ENCODE measurements at places on chromosomes 2 and 18.

GRCh38 chr2:32534831-32535230 is 93.0 kb upstream of the TTC27 start:
- DNase-seq, result no peak

- no peak for DNase-seq
Measured at GRCh38 chr2:241410739-241411176, 54.7 kb downstream of the FARP2 start.

DNA sequence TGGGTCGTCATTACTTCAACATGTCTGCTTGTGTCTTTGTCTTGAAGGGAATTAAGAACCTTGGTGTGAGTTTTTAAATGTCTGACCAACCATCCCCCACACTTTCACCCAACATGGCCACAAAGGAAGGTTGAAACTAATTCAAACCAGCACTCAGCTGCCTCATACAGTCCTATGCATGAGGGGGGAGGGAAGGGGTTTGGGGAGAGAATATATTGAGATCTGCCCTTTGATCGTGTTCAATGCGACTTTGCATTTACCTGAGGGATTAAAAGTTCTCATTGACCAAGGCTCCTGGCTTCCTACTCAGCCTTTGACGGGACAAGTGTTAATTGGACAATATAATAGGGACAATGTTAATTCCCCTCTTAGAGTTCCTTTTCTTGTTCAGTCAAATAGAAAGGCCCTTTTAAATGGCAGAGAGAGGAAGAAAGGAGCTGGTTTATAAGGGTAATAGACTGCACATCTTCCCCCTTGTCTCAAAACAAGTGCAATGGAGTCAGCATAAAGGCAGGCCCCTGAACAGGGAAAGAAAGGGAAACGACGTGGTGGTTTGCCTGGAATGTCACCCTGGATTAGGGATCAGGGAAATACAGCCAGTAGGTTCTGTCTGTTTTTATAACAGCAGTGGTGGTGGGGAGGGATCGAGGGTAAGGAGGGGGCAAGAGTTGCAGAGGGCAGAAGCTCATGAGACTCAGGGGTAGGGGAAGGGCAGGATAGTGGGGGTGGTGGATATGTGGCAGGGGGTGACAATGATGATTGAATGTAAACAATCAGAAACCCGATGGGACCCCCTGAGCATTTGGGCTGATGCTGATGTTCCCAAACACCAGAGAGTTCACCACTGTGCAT is 198.7 kb downstream of the MYCN start:
- DNase-seq, result no peak

DNA sequence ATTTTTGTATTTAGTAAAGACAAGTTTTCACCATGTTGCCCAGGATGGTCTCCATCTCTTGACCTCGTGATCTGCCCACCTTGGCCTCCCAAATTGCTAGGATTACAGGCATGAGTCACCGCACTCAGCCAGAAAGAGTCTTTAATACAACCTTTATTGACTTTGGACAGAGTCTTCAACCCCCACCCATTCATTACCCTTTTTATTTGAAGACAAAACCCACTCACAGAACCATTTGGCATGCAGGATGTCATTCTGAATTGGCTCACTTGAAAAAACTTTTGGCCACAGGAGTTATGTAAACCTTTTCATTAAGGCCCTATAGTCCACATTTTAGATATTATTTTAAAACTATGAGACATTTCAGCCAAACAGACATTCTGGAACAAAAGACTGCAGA is 217.9 kb upstream of the RND3 start:
- DNase-seq, result no peak

DNA sequence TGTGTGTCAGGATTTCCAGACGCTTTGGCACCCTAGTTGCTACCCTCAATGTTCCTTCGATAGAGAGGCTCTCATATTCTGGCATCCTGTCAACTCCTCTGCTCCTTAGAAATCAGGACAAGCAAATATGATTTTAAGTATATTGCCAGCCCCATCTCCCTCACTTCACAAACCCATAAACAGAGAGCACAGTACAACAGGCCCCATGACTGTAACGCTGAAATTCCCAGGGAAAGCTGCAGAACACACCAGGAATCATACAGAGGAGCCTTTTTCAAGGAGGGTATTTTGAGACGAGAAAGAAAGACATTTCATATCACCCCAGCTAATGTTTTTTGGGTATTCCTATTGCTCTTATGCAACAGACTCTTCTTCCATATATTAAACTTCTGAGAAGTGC is 162.9 kb downstream of the NAPG start:
- DNase-seq, result no peak

- DNase-seq, result no peak
Measured at GRCh38 chr2:85400023-85400422, 10.1 kb downstream of the CAPG start.

DNA sequence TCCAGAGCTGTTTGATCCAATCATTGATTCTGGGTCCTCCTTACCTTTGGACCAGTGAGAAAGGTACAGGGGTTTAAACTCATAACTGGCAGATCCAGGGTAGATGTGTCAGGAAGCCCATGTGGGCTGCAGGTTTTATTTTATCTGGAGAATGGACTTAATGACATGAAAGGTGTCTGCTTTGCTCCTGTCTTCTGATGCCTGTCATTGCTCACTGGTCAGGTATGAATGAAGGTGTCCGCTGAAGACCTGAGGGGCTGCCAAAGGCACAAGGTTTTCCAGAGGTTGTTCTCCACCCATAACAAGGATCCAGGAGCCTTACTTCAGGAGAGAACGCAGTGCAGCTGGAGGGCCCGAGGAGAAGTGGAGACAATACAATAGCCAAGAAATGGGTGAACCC is 74.2 kb downstream of the CHRNA1 start:
- no peak for DNase-seq

- DNase-seq, result peak; percentile 94
Measured at GRCh38 chr2:135985018-135985825, at the start of gene DARS1. Gene DARS1, minus strand, starts transcription at chr2:135985626. Its CDS starts 158 bp downstream, at chr2:135985468.

DNA sequence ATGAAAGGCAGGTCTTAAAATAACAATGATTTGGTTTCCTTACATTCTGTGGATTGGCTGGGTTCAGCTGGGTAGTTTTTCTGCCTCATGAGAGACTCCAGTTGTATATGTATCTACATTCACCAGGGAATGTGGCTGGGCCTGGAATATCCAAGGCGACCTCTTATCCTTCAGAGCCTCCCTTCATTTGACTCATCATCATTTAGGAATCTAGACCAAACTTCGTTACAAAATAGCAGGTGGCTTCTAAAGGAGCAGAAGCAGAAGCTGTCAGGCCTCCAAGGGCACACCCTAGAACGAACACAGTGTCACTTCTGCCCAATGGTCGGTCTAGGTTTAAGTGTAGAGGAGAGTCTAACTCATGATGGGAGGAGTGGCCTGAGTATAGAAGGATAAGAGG is 204.2 kb downstream of the EN1 start:
- no peak for DNase-seq

GRCh38 chr18:74390900-74391299 is 66.2 kb downstream of the DIPK1C start:
- DNase-seq, result peak; percentile 22

DNA sequence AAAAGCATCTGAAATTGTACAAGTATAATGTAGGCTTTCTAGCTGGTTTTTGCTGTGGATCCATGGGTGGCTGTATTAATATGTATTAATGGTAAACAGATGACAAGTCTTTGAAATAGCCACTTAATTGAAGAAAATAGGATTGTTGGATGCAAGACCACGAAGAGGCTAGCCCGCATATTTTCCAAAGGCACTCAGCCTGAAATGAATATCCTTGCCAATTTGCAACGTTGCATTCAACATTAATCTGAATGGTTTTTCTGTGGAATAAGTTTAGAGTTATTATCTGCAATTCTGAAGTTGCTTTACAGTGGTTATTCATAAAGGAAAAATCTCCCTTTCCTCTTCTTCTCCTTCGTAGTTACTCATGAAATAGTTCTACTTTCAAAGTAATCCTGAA is 86.2 kb upstream of the SPATS2L start:
- DNase-seq, result no peak

DNA sequence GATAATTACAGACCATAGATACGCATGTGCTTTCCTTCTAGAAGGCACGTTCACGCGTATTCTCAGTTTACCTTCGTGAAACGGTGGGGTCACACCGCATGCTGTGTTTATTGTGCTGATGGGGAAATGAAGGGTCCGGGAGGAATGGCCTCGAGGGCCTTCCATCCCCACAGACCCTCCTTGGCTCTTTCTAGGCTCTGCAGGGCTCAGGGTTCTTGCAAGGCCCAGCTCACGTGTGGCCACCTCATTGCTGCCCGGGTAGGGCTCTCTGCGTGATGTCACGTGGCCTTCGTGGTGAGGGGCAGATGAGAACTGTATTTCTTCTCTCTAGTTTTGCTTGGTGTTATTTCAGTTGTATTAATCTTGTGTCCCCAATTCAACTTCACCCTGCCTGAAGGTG is 133.5 kb upstream of the ALKAL2 start:
- no peak for DNase-seq

DNA sequence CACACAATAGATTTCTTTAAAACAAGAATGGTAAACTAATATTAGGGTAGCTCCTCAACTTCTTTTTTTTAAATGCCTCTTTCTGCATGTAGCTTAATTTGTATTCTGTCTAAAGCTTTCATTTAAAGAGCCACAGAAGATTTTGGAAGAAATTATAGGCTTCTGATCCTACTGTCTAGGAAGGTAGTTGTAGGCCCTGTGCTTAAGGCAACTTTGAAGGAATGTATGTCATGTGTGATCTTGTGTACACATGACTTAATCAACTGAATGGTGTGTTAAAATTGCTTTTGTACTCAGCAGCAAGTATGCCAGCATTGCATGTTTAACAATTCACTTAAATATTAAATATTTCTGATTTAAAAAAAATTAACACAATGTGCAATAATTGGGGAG is 51.5 kb upstream of the LYPD6 start:
- no peak for DNase-seq

DNA sequence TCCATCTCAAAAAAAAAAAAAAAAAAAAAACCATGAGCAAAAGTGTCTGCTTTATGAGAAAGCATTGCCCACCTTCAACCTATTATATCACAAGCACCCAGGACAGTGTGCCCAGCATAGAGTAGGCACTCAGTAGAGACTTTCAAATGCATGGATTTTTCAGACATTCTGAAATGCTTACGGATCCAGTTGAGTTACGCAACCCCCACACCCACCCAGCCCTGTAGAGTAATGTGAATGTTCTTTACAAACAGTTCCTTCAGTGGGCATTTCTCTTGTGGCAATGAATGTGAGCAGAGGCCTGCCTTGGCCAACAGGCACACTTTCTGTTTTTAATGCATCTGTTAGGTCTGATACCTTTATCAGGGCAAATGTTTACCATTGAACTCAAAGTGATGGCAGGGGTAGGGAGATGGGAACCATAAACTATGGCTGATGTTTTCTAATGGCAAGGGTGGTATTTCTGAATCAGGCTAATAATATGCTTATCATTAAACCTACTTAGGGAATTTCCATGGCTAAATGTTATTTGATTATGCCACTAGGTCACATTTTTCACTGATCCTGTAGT is 65.0 kb upstream of the RPL31 start:
- no peak for DNase-seq

GRCh38 chr2:74349889-74350288 is 6.7 kb upstream of the SLC4A5 start:
- no peak for DNase-seq

- DNase-seq, result no peak
Measured at GRCh38 chr18:13236411-13236810, 17.9 kb downstream of the LDLRAD4 start.

GRCh38 chr18:45896991-45897390 is 70.1 kb downstream of the EPG5 start:
- no peak for DNase-seq

DNA sequence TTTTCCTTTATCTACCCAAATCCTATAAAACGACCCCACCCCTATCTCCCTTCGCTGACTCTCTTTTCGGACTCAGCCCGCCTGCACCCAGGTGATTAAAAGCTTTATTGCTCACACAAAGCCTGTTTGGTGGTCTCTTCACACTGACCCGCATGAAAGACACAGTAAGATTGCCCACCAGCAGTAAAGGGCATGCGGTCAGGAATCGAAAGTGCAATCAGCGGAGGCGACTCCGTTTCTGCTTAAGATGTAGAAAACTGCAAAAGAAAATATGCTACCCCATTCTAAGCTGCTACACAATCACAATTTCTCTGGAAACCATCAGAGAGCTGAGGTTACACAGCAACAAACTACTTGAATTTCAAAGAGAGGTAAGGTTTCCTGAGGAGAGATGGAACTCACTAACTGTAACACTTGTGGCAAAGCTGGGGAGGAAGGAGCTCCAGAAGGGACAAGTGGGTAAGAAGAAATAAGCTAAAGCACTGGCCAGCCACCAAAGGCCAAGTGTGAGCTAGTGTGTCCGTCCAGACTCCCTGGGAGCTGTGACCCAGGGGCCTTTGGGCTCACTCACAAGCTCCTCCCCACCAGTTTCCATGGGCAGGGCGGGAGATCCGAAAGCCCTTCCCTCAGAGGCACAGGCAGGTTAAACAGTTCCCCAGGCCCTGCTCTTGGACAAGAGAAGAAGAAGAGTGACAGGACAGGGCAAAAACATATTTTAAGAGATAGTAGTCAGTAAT is 72.8 kb upstream of the TGFA start:
- DNase-seq, result no peak

GRCh38 chr18:9870431-9871008 is 15.3 kb upstream of the TXNDC2 start:
- DNase-seq, result peak; percentile 76

- DNase-seq, result peak; percentile 80
Measured at GRCh38 chr2:206260188-206261012, 14.1 kb upstream of the ZDBF2 start.

GRCh38 chr2:204948822-204949221 is 403.5 kb downstream of the PARD3B start:
- DNase-seq, result peak; percentile 25

DNA sequence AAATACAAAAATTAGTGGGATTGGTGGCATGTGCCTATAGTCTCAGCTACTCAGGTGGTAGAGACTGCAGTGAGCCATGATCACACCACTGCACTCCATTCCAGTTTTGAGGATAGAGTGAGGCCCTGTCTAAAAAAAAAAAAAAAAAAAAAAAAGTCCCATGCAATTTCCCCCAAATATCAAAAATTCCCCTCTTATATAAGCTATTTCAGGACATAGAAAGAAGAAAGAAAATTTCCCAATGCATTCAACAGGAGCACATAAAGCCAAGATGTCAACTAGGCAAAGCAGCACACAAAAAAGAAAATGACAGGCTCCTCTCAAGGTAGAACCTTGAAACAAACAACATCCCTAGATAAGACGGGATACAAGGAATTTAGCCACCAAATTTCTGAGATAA is 213.3 kb downstream of the TCF4 start:
- DNase-seq, result no peak

GRCh38 chr18:45285251-45285650 is 330.0 kb upstream of the SLC14A2 start:
- DNase-seq, result no peak

GRCh38 chr2:42569883-42570282 is 1.5 kb downstream of the MTA3 start:
- no peak for DNase-seq

DNA sequence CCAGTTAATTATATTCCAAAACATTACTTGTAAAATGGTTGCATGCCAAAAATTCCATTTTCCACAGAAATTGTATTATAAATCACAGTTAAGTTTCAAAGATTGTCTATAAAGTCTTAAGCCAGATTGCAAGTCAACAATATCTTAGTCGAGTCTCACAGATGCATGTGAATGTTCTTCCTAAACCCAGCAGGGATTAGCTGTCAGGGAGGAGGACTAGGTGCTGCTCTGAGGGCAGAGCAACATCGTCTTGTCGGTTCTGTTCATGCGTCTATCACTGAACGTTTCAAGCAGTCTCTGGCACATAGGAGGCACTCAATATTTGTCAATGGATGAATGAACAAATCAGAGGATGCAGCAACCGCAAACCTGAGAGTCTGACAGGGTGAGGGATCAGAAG is 27.0 kb downstream of the EPB41L3 start:
- DNase-seq, result no peak

All from OCI-M1 (cell line).